T-cell (primary cell): ENCODE measurements at places on chromosomes 2 and 18.

GRCh38 chr18:475202-476031, 25.1 kb downstream of the COLEC12 start:
- DNase-seq = no peak

- no peak for DNase-seq
Observed at GRCh38 chr18:48292229-48292628, 117.0 kb downstream of the ZBTB7C start.

GRCh38 chr2:68431316-68431972, 35.6 kb downstream of the FBXO48 start:
- no peak for DNase-seq

DNA sequence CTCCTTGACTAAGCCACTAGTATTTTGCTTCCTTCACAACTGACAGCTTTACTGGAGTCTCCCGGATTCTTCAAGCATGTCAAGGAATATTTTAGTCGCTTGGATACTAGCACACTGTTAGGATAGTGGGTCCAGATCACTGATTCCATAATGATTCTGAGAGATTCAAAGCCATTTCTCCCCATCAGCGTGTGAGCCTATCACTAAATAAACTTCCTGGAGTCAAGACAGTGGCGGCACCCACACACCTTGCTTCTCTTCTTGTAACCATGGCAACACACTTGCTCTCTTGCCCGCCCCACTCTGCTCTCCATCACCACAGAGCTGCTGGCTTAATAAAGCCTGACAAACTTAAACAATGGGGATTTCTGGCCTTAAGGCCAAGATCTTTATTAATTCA, 245.1 kb downstream of the LRRTM1 start:
- no peak for DNase-seq

DNA sequence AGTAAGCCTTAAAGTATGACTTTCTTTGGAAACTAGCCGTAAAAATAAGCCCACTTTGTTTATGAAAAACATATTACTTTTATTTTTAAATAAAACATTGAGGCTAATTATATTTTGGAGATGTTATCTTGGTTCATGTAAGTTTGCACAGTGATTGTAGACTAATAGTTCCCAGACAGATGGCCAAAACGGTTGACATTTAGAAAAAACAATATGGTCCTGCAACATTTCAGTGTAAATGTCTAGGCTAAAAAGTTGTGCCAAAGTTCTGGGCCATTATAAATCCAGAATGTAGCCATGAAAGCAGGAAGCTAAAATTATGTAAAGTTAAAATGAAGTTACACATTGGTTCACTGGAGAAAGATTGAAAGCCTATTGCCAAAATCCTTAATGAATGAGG, 43.6 kb downstream of the SLC5A7 start:
- DNase-seq = no peak
